ENCODE measurements at places on chromosomes 7 and 10.

DNA sequence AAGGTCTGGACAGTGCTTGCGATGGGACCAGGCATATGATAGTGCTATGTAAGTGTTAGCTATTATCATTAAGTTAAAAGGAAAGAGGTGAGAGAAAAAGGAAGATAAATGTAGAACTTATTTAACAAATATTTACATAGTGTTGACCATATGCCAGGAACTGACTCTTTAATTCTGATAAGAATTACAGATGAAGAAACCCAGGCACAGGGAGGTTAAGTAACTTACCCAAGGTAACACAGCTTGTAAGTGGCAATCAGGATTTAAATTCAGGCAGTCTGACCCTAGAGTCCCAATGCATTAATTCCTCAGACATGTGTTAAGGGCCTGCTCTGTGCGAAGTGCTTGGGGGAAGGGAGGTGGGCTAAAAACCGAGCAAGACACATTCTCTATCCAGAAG is 11.1 kb downstream of the FFAR4 start:
- no peak for DNase-seq

DNA sequence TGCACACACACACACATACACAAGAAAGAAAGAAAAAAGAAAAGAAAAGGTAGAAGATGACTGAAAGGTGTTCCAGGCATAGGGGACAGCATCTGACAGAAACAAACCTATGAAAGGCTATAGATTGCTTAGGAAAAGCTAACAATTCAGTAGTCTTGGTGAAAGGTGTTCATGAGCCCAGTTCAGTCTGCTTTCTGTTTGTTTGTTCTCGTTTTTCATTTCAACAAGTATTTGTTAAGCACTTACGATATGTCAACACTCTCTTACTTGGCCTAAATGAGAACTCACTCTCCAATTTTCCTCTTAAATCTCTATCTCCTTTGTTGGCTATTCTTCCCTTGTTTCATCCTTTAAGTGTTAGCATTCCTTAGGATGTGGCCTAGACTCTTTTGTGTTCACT is 133.2 kb downstream of the GRM8 start:
- no peak for DNase-seq

- DNase-seq = no peak
These were observed 140.6 kb upstream of the TMEM168 start for GRCh38 chr7:112930787-112931186.

DNA sequence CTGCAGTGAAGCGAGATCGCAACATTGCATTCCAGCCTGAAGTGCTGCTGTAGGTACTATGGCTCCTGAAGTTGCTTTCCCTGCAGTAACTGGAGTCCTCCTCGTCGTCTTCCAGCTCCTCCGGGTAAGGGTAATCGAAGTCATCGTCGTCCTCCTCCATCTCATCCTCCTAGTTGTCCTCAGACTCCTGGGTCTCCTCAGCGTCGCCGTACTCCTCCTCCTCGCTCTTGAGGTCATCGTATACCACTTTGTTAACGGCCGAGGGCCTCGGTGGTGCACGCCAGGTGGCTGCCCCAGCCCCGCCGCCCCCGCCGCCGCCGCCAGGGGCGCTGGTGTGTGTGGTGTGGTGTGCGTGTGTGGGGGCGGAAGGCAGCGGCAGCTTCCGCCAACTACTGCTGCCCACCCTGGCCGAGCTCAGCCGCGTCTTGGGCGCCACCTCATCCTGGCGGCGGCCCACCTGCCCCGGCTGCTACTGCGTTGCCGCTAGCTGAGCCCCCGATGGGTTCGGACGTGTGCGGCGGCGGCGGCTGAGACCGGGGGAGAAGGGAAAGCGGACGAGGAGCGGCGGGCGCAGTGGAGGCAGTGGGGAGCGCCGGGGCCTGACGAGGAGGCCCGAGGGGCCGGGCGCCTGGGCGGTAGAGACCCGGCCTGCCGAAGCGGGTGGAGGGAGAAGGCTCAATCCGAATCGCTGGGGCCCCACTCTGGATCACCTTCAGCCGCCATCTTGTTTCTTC is 11.8 kb upstream of the ACBD5 start:
- peak; percentile 73 for DNase-seq

DNA sequence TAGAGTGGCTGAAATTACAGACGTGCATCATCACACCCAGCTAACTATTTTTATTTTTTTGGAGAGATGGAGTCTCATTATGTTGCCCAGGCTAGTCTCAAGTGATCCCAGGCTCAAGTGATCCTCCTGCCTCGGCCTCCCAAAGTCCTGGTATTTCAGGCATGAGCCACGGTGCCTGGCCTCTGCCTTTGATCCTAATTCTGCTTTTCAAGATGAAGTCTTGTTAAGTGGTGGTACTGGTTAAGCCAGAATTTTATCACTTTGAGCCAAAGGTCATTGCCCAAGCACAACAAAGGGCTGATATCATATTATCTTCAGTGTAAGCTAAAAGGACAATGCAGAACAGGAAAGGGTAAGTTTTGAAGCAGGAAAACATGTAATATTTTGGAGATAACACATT is 64.2 kb downstream of the MYOF start:
- no peak for DNase-seq

GRCh38 chr10:81019029-81019890 is 481.6 kb downstream of the SH2D4B start:
- DNase-seq = no peak

GRCh38 chr10:72011016-72011415 is 46.8 kb downstream of the CHST3 start:
- DNase-seq = no peak

GRCh38 chr10:2927958-2928840 is 139.1 kb upstream of the PFKP start:
- DNase-seq = peak; percentile 50

GRCh38 chr10:78337016-78337415 is 303.4 kb downstream of the RPS24 start:
- no peak for DNase-seq

- DNase-seq = no peak
These were observed 111.5 kb downstream of the BMPER start for GRCh38 chr7:34016876-34017275.

GRCh38 chr10:27481486-27481885 is 22.6 kb upstream of the RAB18 start:
- DNase-seq = no peak

DNA sequence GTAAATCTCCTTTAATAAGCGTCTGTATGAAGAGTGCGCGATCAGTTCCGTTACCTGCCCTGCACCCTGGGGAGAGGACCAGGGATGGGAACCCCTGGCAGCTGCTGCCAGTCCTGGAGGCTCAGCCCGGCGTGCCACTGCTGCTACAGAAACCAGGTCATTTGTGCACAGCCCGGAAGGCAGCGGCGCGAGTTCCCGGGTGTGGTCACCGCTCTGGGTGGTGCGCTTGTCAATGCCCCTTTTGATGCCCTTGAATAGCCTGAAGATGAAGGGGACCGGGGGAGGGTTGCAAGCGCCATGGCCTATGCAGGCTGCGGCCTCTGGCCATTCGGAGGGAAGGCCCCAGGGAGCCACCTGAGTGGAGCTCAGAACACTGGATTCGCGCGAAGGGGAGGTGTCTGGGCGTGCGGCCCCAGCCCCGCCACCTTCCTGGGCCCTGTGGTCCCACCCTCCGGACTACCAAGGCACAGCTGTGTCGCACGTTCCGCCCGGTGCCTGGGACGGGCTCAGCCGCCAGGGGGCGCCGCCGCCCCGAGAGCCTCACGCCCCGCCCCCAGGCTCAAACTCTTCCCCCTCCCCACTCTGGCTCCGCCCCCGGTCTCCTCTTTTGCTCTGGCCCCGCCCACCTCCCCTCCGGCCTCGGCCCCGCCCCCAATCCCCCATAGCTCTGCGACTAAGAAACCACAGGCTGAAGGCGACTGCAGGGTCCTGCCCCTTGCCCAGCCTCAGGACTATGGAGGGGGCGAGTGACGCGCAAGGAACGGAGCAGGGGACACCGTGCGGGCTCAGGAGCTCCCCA is 16.5 kb downstream of the AP5Z1 start:
- DNase-seq = peak; percentile 64

- no peak for DNase-seq
These were observed 234.4 kb upstream of the IMMP2L start for GRCh38 chr7:111796671-111797070.

DNA sequence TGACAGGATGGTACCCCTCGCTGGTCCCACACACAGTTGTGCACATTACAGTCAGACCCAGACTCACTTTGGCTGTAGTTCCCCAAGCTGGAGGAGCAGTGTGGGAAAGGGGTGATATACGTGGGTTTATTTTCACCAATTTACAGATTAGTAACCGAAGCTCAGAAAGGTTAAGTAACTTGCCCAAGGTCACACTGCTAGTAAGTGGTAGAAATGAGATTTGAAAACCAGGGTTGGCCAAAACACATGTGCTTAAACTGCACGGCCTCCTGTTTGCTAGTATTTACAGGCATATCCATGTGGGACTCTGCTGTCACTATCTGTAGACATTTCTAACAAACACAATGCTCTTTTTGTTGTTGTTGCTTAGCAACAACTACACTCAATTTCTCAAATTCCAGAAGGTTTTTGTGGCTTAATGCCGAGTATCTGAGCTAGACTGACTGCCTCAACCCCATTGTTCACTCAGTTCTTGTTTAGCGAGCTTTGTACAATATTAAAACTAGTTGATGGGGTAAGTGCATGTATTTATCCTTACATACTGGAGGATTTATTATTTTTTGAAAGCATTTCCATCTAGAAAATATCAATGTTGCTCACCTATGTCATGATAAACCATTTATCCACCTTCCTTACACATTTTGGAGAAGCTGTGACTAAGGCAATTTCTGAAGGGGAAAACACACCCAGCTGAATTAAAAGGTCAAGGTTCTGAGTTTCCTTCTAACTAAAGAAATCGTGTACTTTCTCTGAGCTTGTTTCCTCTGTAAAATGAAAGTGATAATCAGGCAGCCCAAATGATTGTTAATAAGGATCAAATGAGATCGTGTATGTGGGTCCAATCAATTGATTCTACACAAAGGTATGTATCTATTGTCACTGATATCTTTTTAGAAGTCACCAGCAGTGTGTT is 5.3 kb upstream of the TMEM139 start:
- DNase-seq = no peak

DNA sequence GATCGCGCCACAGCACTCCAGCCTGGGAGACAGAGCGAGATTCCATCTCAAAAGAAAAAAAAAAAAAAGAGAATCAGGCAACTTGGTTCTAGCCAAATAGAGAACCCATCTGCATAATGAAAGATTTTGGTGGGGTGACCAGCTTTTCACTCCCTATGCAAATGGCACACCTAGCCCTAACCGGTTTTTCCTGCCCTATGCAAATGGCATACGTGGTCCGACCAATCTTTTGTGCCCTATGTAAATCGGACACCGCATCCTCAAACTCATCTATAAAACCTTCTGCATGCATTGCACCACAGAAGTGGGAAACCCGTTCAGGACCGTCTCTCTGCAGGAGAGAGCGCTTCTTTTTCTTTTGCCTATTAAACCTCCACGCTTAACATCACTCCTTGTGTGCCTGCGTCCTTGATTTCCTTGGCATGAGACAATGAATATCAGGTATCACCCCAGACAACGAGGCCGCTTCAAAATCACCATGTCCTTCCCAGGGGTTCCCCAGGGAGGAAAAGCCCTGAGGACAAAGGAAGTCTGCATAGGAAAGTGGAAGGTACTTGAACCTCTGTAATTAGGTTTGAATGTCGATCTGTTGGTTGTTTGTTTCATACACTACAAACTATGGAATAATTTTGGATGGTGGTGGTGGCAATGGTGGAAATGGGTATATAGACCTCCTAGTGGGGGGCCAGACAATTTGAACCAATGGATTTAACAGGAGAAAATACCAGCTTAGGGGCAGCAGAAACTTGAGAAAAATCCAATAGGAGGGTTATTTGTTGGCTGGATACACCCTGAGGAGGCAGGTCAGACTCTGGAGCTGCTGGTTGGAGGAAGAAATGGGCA is 396.2 kb downstream of the TYW1 start:
- DNase-seq = no peak

DNA sequence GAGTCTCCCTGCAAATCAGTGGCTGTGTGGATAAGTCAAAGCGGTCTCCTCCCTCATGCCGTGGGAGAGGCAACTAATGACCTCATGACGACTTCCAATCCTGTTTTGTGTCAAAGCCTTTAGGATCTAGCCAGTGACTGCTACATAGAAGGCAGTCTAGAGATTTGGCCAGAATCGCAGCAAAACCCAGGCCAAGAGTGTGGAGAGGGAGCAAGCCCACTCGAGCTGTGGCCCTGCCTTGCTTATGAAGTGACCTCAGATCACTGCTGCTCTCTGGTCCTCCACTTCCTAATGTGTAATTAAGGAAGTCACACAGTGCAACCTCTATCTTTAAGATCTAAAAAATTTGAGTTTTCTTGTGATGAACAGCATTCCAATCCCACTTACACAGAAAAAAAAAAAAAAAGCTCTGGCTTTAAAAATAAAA is 296.7 kb upstream of the KLF6 start:
- DNase-seq = no peak

DNA sequence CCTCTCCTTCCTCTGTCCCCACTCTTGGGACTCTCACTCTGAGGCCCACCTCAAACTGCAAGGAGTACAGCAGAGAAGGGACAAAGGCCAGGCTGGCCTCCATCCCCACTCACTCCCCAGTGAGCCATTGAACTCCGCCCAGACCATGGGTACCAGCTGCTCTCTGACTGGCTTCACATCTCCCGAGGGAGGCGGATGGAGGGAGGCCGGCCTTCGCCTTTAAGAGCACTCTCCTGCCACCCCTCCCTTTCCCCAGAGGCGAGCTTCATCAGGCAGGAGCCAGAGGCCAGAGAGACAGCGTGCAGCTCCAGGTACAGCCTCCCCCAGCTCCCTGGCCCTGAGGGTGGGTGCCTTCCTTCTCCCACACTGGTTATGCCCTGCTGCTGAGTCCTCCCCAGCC is 1.8 kb upstream of the LDB3 start:
- DNase-seq = no peak

- DNase-seq = no peak
These were observed 9.6 kb upstream of the KIF5B start for GRCh38 chr10:32065856-32066255.

GRCh38 chr7:1054861-1055450 is 10.6 kb downstream of the GPR146 start:
- DNase-seq = peak; percentile 25

GRCh38 chr10:106931159-106931852 is 233.2 kb downstream of the SORCS1 start:
- DNase-seq = no peak

DNA sequence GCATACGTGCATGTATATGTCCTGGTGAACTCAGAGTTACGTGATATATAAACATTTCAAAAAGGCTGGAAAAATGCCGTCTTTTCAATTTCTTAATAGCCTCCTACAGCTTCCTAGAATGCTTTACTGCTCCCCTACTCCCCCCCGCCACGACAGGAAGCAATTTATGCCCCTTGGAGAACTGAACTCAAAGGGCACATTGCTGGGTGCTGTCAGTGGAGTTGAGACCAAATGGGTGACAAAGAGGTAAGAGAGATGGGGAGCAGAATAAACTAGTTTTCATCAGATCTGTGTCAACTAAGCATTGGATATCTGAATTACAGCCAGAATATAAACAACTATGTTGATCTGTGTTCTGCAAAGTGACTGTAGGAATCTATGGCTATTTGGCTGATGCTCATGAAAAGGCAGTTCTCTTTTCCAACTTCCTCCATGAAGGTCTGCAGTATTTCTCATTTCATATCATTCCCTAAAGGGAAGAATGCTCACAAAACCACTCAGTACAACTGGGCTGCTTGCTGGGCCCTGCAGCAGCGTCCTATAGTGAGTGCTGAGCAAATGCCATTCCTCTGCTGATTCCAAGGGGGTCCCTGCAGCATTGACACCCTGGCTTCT is 171.3 kb upstream of the HPS1 start:
- DNase-seq = no peak

All from stimulated activated CD4-positive, alpha-beta T cell treated with anti-CD3 and anti-CD28 coated beads, TNF-alpha, amount 100 ng/mL, for 4 hours (primary cell).